Esophagus squamous epithelium (tissue), 5 donors: ENCODE measurements at places on chromosomes 2 and 18. TPM values are rescaled to one million over a fixed set of nuclear protein-coding genes. Genes with fewer than 3 reads are reported as not detected.

GRCh38 chr2:240620149-240620731 lies 5.0 kb upstream of the GPR35 start:
- no peak for DNase-seq

GRCh38 chr18:2881088-2881839 lies 34.5 kb downstream of the EMILIN2 start:
- no peak for DNase-seq

GRCh38 chr2:43950383-43951008 lies 45.3 kb downstream of the LRPPRC start:
- no peak for DNase-seq

DNA sequence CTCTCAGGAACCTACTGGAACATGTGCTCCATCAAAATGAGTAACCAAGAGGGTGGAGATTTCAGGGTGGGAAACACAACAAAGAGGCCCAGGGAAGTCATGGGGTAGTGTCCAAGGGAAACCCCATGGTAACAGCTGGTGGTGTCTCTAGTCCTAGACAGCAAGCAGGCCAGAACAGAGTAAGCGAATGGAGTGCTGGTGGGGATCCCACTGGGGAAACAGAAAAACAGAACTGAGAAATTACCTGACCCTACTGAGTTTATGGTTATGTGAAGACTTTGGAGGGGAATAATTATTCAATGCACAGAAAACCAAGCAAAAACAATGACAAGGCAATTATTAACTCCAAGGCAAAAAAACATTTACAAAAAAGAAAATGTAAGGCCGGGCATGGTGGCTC lies 16.9 kb downstream of the ERCC3 start:
- no peak for DNase-seq

The CAVIN2 gene
- total RNA-seq: 50.7 TPM

The INHA gene
- not detected for total RNA-seq

DNA sequence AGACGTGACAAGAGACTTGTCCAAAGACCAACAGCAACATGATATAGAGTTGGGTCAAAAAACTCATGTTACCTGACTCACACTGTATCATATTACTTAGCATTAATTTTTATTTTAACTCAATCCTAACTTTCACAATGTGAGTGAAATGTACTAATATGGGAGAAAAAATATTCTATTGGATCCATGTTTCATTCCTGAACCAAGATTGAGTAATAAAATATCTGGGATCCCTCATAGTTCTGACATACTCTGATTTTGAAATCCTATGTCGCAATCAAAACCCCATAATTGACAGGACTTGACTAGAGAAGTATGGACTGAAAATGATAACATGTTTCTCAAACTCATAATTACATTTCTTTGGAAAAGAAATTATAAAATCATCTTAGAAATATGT lies 190.4 kb downstream of the RIT2 start:
- DNase-seq: no peak

The WDR35 gene
- total RNA-seq: 6.7 TPM

DNA sequence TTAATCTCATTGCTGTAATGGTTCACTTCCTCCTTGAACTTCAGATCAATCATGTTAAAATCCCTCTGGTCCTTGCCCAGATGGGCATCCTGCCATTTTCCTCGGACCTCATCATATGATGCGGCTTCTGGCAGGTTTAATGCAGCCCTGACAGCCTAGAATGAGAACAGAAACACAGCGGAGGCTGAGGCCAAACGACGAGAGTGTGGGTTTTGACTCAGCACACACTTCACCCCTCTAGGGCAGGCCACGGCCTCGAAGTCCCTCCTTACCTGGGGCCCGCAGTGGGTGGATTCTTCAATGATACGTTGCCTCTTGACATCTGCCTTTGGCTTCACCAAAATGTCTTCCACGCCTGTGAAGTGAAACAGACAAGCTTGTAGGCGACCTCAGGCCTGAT lies 56.8 kb downstream of the POLR1A start:
- no peak for DNase-seq

DNA sequence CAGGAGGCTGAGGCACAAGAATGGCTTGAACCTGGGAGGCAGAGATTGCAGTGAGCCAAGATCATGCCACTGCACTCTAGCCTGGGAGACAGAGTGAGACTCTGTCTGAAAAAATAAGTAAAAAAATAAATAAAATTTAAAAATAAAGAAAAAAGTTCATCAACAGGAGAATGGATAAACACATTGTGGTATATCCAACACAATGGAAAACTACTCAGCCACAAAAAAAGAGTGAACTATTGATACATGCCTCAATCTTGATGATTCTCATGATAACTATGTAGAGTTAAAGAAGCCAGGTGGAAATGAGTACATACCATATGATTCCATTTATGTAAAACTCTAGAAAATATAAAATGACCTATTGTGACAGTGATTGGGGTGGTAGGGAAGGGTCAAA lies 124.3 kb upstream of the AQP4 start:
- no peak for DNase-seq
